ENCODE measurements at places on chromosomes 3 and 15.

GRCh38 chr3:142648950-142649349 lies 52.8 kb downstream of the PLS1 start:
- no peak for DNase-seq

DNA sequence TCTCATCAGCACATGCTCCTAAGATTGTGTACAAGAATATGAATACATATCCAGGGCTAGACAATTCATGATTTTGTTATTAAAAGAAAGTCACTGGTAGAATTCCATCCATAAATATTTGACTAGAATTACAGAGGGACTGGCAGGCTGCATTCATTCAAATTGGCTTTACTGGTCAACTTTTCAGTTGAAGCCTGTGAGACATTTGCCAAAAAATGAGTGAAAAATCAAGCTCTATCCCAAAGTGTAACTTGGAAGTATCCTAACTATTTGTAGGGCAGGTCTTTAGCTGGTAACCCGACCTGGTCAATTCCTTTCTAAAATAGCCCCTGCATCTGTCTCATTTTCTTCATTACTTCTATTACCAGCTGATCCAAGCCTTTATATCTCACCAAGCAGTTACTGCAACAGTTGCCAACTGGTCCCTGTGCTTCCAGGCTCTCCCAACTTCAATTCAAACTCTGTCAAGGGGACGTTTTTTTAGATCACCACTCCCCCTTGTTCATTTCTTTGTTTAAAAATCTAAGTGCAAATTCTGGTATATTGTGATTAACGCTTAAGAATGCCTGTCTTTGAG lies 173.1 kb upstream of the TBL1XR1 start:
- DNase-seq: no peak

GRCh38 chr3:77746892-77747291 lies 707.0 kb downstream of the ROBO2 start:
- no peak for DNase-seq

GRCh38 chr3:158483701-158484235 lies 87.2 kb upstream of the MLF1 start:
- DNase-seq: peak; percentile 15

DNA sequence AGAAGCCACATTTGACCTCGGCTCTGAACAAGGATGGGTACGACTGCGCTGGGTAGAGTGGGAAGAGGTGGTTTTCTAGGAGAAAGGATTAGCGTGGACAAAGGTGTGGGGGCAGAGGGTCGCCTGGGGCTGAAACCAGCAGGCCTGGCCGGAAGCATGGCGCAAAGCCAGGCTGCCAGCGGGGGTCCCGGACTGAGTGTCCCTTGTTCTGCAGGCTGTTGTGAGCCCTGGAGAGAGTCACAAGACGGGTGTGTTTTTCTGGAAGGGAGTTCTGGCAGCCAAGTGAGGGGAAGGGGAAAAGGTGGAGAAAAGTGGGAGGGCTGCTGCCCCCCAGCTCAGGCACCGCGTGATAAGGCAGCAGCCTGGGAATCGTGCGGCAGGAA lies 98.5 kb upstream of the MEF2A start:
- no peak for DNase-seq

DNA sequence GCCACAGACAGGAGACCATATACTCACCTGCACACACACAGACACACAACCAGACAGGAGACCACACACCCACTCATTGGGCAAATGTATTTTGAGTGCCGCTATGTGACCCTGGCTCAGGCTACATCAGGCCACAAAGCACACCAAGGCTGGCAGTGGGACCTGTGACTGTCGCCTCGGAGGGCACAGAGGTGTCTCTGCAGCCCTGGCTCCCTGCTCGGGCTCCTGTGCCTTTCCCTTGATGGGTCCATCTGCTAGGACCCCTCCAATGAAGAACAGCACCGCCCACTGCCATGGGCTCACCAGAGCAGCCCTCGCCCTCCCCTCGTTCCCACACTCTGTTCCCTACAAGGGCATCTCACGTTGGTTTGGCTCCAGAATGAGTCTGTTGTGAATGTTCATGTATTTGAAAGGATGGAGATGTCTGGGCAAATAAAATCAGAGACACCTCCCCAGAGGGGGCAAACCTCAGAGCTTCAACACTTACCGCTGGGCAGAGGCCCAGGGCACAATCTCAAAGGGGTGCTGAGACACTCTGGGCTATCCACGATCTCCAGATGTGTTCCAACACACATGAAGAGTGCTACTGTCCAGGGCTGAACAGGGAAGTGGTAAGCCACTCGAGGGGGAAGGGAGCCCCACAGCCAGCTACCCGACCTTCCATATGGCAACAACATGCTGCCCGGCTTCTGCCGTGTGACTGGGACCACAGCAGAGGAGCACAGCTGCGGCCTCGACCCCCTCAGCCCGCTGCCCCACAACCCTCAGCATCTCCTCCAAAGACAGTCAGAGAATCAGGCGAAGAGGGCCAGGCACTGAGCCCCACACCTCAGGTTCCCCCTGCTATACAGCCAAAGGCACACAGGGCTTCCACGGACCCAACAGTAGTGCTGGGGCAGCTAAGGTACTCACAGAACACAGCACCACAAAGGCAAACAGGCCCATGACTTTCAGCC lies 74.9 kb downstream of the OCA2 start:
- DNase-seq: no peak

DNA sequence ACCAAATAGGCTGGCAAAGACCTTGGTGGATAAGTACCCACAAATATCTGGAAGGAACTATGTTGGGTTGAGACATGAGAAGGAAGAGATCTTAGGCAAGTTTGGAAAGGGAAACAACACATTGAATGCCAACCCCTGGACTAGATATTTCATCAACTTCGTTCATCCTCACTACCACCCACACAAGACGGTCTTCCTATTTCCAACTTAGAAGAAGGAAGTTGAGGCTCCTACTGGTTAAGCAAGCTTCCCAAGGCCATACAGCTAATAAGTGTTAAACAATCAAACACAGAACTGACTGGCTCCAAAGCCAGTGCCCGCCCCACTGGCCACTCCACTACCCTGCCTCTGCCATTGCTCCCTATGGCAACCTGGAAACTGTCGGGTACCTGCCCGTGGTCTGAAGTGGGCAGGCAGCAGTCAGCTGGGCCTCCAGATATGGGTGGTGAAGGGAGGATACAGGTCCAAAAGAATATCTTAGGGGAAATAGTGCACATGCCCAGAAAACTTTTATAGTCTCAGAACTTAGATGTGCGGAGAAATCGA lies 94.9 kb downstream of the LIPC start:
- no peak for DNase-seq

All from retina (tissue), 1 donor.